ENCODE measurements at places on chromosomes 4 and X.

GRCh38 chrX:71996826-71997225 lies 86.2 kb downstream of the NHSL2 start:
- no peak for DNase-seq

GRCh38 chr4:55445921-55446577 lies 50.3 kb downstream of the TMEM165 start:
- DNase-seq = no peak

GRCh38 chr4:34633241-34633640 lies 1611.1 kb downstream of the ARAP2 start:
- no peak for DNase-seq

GRCh38 chr4:102819588-102820365 lies 7.6 kb downstream of the UBE2D3 start:
- DNase-seq = no peak

GRCh38 chr4:30901461-30902451 lies 181.6 kb downstream of the PCDH7 start:
- DNase-seq = no peak
